ENCODE measurements at places on chromosomes 3 and 15.

GRCh38 chr3:71585887-71586809 is 2.6 kb upstream of the FOXP1 start:
- no peaks in the 10 kb centered on the region for H3K27me3 ChIP-seq
- DNase-seq: no peak
- no peaks in the 10 kb centered on the region for H3K36me3 ChIP-seq
- H3K4me1 ChIP-seq: peaks cover 8% of the 10 kb centered on the region

- DNase-seq: no peak
- H3K36me3 ChIP-seq: peaks cover 48% of the 10 kb centered on the region
- H3K4me1 ChIP-seq: peaks cover 41% of the 10 kb centered on the region
These were observed 6.4 kb downstream of the MYL3 start for GRCh38 chr3:46856576-46857471.

GRCh38 chr3:6060251-6060650 is 800.7 kb upstream of the GRM7 start:
- H3K4me1 ChIP-seq: no peaks in the 10 kb centered on the region
- no peak for DNase-seq
- H3K36me3 ChIP-seq: no peaks in the 10 kb centered on the region
- no peaks in the 10 kb centered on the region for H3K27me3 ChIP-seq
- H3K4me3 ChIP-seq: no peak overlapping the region
- H3K27ac ChIP-seq: no peak overlapping the region

DNA sequence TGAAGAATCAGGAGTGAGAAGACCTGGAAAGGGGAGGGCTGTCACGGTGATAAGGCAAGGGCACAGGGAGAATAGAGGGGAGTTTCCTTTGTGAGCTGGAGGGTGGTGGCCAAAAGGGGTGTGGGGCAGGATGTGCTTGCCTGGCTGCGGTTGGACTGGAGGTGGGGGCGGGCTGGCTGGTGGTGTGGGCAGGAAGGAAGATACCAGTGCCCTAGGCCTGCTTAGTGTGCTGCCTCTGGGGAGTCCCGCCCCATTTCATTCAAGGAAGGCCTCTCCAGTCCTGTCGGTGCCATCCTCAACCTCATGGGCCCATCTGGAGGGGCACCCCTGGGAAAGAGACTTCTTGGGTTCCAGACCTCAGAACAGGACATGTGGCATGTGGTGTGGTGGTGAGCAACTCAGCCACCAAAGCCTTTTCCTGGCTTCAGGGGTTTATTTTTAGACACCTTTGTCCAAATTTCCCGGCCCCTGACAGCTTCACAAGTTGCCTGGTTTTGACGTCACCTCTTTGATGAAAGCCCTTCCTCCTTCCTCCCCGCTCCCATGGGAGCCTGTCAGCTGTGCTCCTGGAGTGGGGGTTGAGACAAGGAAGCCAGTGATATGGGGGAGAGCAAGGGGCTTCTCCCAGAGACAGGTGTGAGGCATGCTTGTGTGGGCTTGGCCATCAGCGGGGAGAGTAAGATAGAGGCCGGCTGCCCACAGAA is 15.6 kb downstream of the TEX264 start:
- H3K36me3 ChIP-seq: peaks cover 6% of the 10 kb centered on the region
- H3K4me1 ChIP-seq: peaks cover 42% of the 10 kb centered on the region
- DNase-seq: peak; percentile 45
- peak overlapping the region; percentile 90 for H3K27ac ChIP-seq
- H3K4me3 ChIP-seq: no peak overlapping the region

GRCh38 chr3:46112984-46113383 is 85.7 kb upstream of the XCR1 start:
- no peak overlapping the region for H3K27ac ChIP-seq
- H3K4me3 ChIP-seq: no peak overlapping the region
- DNase-seq: no peak
- no peaks in the 10 kb centered on the region for H3K36me3 ChIP-seq

- no peak overlapping the region for H3K27ac ChIP-seq
- H3K36me3 ChIP-seq: no peaks in the 10 kb centered on the region
- H3K4me1 ChIP-seq: no peaks in the 10 kb centered on the region
- peaks cover 2% of the 10 kb centered on the region for H3K27me3 ChIP-seq
These were observed 60.5 kb upstream of the PRR23C start for GRCh38 chr3:139105154-139105702.

- H3K36me3 ChIP-seq: no peaks in the 10 kb centered on the region
- no peak for DNase-seq
- H3K4me1 ChIP-seq: peaks cover 6% of the 10 kb centered on the region
- no peak overlapping the region for H3K27ac ChIP-seq
- H3K27me3 ChIP-seq: no peaks in the 10 kb centered on the region
These were observed 208.5 kb downstream of the LPP start for GRCh38 chr3:188362405-188362831.

DNA sequence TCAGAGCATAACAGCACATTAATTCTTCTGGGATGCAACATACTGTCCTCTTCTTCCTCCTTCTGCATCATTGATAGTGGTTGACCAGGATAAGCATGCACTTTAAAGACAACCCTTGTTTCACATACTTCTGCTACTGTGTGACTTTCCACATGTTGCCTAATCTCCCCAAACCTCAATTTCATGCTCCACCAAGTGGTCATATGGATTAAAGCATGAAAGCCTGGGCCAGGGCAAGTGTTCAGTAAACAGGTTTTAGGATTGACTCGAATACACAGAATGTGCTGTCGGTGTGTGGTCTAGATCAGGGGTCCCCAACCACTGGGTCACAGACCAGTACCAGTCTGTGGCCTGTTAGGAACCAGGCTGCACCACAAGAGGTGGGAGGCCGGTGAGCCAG is 22.5 kb upstream of the BFSP2 start:
- no peaks in the 10 kb centered on the region for H3K4me1 ChIP-seq
- no peaks in the 10 kb centered on the region for H3K36me3 ChIP-seq
- H3K4me3 ChIP-seq: no peak overlapping the region
- H3K27me3 ChIP-seq: no peaks in the 10 kb centered on the region

GRCh38 chr15:26132811-26133210 is 269.7 kb upstream of the ATP10A start:
- H3K4me1 ChIP-seq: no peaks in the 10 kb centered on the region
- no peak for DNase-seq
- H3K27me3 ChIP-seq: no peaks in the 10 kb centered on the region
- H3K27ac ChIP-seq: no peak overlapping the region

DNA sequence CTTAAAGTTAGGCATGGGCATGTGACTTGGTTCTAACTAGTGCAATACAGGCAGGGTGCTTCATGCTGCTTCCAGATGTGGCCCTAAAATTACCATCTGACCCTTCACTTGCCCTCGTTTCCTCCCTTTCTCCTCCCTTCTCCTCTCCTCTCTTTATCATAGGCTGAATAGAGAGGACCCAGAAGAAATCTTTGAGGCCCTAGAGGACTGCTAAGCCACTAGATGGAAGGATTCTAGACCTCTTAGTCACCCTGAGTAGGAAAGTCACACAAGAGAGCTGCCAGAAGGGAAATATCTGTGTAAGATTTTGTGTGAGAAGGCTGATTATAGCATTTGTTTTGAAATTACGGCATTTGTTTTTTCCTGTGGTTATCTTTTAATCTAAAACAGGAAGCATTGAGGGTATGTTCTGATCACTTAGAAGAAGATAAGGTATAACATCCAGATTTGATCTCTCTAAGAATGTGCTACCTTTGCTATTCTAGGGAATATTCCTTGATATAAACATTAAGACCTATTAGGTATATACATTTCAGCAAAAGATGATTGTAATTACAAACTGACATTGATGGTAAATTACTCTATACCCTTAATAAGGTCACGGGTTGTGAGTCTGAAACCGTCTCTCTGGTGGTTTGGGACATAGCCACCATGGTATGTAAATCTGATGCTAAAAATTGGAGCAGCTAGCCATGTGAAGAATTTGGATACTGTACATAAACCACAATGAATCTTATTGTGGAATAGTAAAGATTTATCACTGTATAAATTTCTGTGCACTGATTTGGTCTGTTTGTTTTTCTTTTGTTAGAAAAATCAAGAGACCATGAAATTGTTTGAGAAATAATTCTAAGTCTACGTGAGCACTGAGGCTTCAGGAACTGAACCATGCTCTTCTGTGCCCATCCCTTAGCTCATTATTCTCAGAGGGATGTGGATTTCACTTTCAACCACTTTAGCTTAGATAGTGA is 84.1 kb downstream of the TP63 start:
- no peaks in the 10 kb centered on the region for H3K36me3 ChIP-seq
- peak; percentile 65 for DNase-seq
- H3K27me3 ChIP-seq: no peaks in the 10 kb centered on the region

GRCh38 chr3:29319798-29320197 is 38.9 kb downstream of the RBMS3 start:
- peaks cover 12% of the 10 kb centered on the region for H3K4me1 ChIP-seq
- DNase-seq: no peak
- no peaks in the 10 kb centered on the region for H3K27me3 ChIP-seq
- H3K27ac ChIP-seq: no peak overlapping the region
- no peaks in the 10 kb centered on the region for H3K36me3 ChIP-seq

- H3K27ac ChIP-seq: no peak overlapping the region
- H3K4me1 ChIP-seq: peaks cover 3% of the 10 kb centered on the region
- no peak for DNase-seq
- H3K27me3 ChIP-seq: peaks cover 5% of the 10 kb centered on the region
- no peaks in the 10 kb centered on the region for H3K36me3 ChIP-seq
- no peak overlapping the region for H3K4me3 ChIP-seq
These were observed 43.9 kb upstream of the KLHL25 start for GRCh38 chr15:85838655-85839054.

DNA sequence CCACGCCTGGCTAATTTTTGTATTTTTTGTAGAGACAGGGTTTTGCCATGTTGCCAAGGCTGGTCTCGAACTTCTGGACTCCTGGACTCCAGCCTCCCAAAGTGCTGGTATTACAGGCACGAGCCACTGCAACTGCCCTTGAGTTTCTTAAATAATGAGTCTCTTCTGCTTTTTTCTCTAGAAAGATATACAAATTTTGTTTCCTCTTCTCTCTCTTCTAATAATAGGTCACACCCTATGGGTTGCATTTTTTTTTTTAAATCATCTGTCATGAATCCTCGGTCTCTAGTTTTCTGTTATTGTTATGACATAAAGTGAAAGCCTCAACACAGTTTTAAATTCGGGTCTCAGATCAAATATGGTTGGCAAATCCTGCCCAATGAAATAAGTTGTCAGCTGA is 111.2 kb downstream of the IL12A start:
- no peak overlapping the region for H3K27ac ChIP-seq
- H3K4me3 ChIP-seq: no peak overlapping the region
- no peaks in the 10 kb centered on the region for H3K27me3 ChIP-seq
- no peaks in the 10 kb centered on the region for H3K36me3 ChIP-seq
- H3K4me1 ChIP-seq: no peaks in the 10 kb centered on the region

GRCh38 chr15:33780011-33780768 is 188.1 kb upstream of the CHRM5 start:
- no peak overlapping the region for H3K4me3 ChIP-seq
- H3K4me1 ChIP-seq: no peaks in the 10 kb centered on the region

DNA sequence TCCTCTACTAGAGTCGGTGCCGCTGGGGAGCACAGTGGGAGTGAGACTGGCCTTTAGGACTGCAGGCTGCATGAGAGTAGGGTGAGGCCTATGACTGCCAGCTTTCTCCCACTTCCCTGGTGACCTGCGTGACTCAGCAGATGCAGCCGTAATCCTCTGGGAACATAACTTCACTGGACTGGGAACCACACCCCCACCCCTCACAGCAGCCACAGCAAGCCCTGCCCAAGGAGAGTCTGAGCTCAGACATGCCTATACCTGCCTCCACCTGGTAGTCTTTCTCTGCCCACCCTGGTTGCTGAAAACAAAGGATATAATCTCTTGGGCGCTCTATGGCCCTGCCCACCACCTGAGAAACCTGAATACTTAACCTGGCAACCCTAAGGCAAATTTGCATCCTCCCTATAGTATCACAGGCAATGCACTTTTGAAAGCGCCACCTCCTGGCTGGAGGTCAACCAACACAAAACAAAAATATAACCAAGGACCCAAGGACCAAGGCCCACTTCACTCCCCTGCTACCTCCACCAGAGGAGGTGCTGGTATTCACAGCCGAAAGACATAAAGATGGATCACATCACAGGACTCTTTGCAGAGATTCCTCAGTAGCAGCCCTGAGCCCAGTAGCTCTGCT is 308.9 kb downstream of the CTNNB1 start:
- H3K36me3 ChIP-seq: no peaks in the 10 kb centered on the region
- no peaks in the 10 kb centered on the region for H3K4me1 ChIP-seq
- no peak for DNase-seq
- H3K4me3 ChIP-seq: no peak overlapping the region
- H3K27ac ChIP-seq: no peak overlapping the region

DNA sequence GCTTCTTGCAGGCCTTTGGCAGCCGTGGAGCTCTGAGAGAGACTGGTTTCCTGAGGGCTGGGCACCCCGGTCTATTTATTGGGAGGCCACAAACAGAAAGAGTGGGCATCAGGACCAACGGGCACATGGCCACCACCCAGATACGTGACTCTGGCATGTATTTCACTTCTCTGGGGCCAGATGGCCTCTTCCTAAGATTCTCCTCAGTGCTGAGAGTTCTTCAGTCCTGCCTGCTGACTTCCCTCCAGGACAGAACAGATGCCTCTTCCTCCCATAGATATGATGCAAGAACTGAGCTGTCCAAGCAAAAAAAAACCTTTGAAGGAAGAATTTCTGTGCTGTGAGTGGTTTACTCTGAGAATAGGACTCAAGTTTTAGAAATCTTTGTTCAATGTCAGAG is 107.7 kb downstream of the IGF2BP2 start:
- H3K4me1 ChIP-seq: peaks cover 27% of the 10 kb centered on the region
- H3K36me3 ChIP-seq: no peaks in the 10 kb centered on the region
- no peak overlapping the region for H3K4me3 ChIP-seq
- DNase-seq: peak; percentile 89

DNA sequence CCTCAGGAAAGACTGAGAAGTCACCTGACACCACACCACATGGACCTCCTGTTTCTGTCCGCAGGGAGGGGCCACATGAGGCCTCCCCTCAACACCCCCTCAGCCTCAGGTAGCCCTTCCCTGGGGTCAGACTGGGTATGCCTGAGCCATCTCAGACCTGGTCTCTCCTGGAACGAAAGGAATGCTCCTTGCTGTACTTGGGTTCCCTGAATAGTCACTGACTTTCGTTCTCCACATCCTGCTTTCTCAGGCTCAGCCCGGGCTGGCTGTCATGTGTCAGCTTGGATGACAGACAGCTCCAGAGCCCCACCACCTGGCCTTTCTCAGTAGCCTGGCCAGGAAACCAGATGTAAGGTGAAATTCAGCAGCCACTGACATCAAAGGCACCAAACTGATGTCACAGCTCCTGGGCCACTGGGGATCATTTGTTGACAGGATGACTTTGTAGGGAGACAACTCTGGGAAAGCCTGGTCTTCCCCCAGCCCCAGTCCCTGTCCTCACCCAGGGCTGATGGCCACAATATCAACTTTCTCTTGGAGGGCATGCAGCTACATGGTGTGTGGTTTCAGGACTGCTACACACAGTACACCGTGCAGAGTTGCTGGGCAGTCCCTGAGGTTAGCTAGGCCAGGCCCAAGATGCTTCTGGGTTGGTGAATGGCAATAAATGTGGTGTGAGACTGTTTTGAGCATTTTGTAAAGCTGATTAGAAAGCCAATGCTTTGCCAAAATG is 141.4 kb upstream of the MRPS22 start:
- no peaks in the 10 kb centered on the region for H3K36me3 ChIP-seq
- DNase-seq: no peak
